Psoas muscle (tissue), 8 donors: ENCODE measurements at places on chromosomes 6 and 20. TPM values are rescaled to one million over a fixed set of nuclear protein-coding genes. Genes with fewer than 3 reads are reported as not detected.

PKHD1 gene
- total RNA-seq, result 0.02 TPM

EFCAB8 gene
- not detected for total RNA-seq

OTOR gene
- total RNA-seq, result not detected

ACOT8 gene
- 29.5 TPM for total RNA-seq

RIMS1 gene
- 1.6 TPM for total RNA-seq

SLC12A5 gene
- total RNA-seq, result not detected

EYA2 gene
- total RNA-seq, result 2.0 TPM

SLC35D3 gene
- total RNA-seq, result not detected

IBTK gene
- total RNA-seq, result 29.4 TPM

CTAGE9 gene
- not detected for total RNA-seq

DNA sequence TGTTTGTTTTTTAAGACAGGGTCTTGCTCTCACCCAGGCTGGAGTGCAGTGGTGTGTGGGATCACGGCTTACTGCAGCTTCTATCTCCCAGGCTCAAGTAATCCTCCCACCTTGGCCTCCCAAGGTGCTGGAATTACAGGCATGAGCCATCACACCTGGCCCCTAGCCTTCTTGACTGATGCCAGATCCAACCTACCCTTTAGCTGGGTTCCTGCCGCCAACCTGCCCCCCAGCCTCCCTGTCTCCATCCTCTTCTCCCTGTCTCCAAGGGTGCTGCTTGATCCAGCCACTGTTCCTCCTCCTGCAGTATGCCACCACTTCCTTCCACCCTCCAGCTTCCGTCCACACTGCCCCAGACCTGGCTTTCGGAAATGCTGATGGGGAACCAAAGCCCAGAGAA lies 3.2 kb upstream of the C20orf144 start:
- no peak for DNase-seq

- DNase-seq, result peak; percentile 17
These were observed 37.8 kb downstream of the ZC2HC1B start for GRCh38 chr6:143901885-143902750.

DNA sequence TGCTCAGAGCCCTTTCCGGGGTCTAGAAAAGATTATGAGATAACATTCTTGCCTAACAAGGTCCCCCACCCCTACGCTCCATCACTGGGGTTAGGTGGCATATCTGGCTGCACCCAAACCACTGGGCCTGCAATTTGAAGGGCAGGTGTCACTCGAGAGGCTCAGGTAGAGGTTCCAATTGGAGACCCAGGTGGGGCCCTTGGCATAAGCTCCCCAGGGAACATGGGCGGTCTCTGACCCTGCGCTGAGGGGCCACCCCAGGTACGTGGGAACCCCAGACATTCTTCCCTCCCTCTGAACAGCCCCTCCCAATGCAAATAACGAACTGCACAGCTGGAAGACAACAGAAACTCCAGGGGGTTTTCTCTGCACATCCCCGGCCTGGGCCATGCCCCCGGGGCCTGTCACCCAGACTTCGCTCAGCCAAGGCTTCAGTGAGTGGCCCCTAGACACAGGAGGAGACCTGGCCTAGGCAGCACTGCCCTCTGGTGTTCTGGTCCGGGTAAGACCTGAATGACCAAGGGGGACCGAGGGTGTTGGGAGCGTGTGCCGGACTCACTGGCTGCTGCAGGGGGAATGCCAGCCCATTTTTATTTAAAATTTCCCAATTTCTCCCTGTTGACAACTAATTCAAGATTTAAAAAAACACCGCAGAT lies 47.5 kb downstream of the DSTN start:
- DNase-seq, result peak; percentile 79

DNA sequence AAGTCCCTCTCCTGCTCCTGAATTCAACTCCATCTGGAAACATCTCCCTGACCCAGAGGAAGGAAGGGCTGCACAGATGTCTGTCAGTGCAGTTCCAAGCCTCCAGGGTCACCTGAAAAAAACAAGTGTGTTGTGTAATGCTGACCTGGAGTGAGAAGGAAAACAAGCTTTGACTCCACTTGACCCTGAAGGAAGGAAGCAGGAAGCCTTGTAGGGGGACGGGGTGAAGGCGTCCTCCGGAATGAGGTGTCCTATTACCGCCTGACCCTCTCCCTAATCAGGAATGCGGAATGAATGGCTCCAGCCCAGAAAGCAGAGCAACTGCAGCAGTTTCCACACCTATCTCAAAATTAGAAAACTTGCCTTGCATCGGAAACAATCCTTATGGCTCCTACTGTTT lies 13.9 kb upstream of the ADGRF5 start:
- DNase-seq, result no peak

DNA sequence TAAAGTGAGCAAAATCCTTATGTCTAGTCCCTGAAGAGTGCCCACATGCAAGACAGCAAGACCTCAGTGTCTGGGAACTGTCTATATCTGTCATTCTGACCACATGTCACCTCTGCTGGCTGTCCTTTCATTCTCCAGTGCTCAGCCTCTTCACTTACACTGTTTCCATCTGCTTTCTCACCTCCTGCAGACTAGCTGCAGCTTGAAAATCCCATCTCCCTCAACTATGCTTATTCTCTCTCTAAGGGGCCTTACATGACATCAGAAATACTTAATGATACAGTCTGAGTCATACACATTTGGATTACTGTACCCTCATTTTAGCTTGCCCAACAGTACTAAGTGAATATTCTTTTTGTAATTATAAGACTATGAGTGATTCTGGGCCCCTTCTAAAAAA lies 587.8 kb downstream of the EPM2A start:
- no peak for DNase-seq

DNA sequence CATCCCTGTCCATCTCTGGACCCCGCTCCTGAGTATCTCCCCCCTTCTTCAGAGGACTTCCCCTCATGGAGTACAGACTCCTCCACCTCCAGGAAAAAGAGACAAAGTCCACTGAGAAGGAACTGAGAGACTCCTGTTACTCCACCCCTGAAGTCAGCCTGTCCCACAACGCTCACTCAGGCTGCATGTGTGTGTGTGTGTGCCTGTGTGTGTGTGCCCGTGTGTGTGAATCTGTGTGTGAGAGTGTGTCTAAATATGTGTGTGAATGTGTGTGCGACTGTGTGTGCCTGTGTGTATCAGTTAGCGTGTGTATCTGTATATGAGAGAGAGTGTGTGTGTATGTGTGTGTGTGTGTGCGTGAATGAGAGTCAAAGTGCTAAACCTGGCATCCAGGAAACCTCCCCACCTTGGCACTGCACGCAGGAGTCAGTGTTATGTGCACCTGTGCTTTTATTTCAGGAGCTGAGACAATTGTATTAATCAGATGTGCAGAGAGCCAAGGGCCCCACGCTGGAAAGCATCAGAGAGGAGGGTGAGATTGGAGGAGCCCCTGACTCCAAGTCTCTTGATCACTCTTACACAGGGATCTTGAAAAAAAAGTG lies 39.0 kb downstream of the HLA-A start:
- DNase-seq, result no peak

GRCh38 chr6:83462524-83462923 lies 31.7 kb upstream of the ME1 start:
- DNase-seq, result no peak

GRCh38 chr6:34391786-34392496 lies 528 bp downstream of the NUDT3 start:
- peak; percentile 59 for DNase-seq

DNA sequence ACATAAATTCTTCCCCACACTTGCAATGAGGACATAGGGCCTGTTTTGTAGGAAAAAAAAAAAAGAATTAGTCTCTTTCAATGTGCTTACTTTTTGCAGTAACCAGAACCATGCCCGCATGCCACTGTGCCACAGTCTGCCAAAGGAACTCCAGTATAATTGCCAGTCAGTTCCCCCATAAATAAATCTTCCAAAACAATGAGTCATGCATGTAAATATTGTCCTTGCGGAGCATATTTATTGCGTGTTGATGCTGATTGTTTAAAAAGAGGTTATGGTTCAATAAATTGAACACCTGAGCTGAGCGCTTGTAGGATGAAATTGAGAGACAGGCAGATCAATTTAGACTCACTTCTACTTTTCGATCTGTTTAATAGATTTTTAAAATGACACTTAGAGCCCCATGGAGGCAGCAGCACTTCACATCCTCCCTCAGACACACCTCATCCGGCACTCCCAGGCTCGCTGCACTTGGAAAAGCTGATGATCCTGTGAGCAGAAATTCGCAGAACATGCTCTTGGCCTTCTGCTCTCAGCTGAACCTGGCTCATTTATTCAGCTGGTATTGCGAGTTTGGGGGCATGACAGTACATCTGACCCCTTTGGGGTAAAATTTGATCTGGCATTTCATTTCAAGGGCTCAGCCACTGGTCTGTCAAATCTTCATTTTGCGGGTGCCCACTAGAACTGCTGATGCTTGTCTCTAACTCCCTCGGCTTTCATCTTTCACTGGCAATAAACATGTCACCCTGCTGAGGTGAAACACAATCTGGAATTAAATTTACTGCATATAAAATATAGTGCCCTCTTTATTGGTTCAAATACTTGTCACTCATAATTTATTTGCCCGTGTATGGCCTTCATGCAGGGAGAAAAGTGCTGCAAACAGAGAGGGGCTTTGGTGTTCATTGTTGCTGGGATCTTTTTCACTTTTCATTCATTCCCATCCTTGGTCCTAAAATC lies 371.1 kb upstream of the POU3F2 start:
- DNase-seq, result no peak

GRCh38 chr6:133978896-133979240 lies 25.8 kb downstream of the TBPL1 start:
- DNase-seq, result no peak

DNA sequence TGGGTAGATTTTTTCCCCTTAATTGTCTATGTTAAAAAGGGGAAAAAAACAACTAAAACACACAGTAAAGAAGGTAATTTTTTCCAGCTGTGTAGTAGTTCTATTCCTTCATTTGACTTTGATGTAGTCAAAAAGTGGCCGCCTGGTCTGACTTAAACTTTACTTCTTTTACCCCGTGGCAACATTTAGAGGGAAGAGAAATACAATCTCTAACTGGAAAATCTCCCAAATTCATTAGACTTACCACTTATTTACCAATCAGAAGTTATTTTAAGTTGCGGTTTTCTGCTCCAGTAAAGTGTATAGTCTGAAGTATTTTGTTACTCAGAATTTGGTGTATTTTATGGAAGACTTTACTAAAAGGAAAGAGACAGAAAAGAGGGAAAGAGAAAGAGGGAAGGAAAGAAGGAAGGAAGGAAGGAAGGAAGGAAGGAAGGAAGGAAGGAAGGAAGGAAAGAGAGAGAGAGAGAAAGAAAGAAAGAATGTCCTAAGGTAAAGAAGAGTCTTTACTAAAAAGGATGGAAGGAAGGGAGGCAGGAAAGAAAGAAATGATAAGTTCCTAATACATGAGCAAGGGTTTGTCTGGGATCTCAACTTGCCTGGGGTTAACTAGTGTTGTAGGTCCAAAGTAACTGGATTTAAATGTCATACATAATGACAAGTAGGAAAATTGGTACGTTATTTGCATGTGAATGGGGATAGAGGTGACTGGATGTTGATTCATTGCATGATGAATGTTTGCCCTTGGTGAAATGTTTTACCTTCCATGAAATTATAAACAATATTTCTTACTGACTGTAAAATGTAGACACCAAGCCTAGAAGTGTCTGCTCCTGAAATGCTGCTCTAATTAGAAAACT lies 135.1 kb downstream of the SAMD5 start:
- no peak for DNase-seq

DNA sequence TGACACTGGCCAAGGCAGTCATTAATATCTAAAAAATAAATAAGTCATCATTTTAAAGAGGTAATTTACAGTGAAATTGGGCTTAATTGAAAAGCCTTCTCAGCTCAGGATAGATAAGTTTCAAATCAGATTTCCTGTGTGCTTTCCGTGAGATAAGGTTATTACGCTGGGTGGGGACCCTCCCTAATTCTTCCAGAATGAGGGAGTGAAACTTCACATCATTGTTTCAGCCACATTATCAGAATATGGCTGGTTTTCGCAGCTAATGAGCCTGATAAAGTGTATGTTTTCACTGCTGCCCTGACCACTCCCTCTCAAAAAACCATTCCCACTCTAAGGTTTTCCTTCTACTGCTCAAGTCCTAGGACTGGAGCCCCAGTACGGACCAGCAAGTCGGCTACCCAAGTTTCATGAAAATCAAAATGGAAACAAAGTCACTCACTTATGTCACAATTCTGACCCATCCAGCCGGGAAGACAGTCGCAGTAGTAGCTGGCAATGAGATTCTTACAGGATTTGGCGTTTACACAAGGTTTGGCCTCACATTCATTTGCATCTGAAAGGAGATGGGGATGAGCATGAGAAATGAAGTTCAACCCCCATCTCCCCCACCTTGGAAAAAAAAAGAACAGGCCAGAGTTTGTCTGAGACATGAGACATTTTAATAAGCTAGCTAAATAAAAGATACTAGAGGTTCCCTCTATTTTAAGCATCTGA lies 24.6 kb downstream of the JAG1 start:
- no peak for DNase-seq

GRCh38 chr20:43710370-43711044 lies 16.3 kb downstream of the GTSF1L start:
- DNase-seq, result no peak

DNA sequence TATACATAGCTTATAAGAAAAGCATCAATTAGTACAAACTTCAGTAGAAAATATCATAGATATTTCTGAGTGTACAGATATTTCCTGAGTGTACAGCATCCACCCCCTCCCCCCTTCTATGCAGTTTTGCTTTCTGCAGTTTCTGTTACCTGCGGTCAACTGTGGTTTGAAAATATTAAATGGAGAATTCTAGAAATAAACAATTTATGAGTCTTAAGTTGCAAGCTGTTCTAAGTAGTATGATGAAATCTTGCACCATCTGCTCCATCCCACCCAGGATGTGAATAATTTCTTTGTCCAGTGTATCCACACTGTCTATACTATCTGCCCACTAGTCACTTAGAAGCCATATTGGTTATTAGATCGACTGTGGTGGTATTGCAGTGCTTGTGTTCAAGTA lies 15.8 kb upstream of the GPR63 start:
- DNase-seq, result no peak

DNA sequence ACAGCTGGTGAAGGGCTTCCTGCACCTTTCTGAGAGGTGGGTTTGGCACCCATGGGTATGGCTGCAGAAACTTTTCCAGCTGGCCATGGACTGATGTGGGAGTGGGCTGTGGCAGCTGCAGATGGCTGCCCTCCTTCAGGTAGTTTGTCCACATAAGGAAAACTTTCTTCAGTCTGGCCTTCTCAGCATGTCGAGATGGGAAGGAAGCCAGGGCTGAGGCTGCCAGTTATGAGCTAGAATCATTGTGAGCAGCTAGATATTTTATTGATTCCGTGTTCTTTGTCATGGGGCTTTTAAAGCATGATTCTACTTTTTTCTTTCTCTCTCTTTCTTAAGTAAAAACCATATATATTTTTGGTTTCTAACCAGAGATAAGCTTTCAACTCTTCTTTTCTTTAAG lies 16.6 kb downstream of the NKX2-4 start:
- DNase-seq, result no peak

GRCh38 chr6:109655761-109656262 lies 35.2 kb downstream of the AK9 start:
- no peak for DNase-seq

GRCh38 chr6:967701-968100 lies 274.8 kb upstream of the EXOC2 start:
- DNase-seq, result no peak

- DNase-seq, result no peak
These were observed 106.0 kb downstream of the PRIM2 start for GRCh38 chr6:57423468-57423867.
